RKO (cell line): ENCODE measurements at places on chromosomes 16 and 17.
A peak's percentile ranks its signal among the peaks of the same experiment; 100 is the strongest.

DNA sequence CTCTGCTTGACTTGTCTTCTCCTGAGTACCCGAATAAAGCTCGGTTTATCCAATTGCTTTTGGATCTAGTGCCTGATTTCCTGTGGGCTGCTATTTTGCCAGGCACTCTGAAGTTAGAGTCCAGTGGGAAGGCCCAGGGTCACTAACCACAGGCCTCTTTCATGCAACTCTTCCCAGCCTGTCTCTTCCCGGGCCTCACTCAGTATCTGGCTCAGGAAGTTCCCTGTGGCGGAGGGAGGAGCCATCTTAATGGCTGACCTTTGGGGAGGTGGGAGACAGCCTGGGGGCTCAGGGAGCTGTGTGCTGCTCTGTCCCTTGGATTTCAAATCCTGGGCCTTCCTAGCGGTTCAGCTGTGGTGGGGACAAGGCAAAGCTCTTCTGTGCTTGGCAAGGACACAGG lies 328.5 kb downstream of the SLC39A11 start:
- no peak for DNase-seq

DNA sequence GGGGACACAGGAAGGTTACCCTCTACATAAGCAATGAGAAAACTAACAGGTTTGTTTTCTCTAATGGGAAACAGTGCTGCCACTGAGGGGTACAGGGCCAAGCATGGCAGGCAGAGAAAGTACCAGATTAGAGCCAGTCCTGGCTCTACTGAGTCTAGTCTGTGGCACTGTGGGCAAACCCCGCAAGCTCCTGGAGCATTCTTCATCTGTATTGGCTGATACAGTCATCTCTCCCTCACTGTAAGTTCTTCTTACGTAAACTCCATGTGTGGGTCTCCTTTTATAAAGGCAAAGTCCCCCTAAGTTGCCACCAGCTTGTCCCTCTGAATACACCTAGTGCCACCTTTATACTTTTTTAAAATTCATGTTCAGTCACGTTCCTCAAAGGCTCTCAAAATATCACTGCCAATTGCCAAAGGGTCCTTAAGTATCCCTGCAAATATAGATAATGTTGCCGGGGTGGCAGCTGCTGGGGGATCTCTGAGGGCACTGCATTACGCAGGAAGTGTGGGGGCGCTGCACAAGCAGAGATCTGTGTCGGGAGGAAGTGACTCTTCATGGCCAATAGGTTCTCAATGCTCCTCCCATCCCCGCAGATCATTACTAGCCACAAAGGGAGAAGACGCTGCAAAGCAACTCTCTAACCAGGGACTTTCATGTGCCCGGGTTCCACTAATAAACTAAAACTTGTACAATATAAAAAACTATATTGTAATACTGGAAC lies 18.8 kb downstream of the XPO6 start:
- DNase-seq, result no peak

DNA sequence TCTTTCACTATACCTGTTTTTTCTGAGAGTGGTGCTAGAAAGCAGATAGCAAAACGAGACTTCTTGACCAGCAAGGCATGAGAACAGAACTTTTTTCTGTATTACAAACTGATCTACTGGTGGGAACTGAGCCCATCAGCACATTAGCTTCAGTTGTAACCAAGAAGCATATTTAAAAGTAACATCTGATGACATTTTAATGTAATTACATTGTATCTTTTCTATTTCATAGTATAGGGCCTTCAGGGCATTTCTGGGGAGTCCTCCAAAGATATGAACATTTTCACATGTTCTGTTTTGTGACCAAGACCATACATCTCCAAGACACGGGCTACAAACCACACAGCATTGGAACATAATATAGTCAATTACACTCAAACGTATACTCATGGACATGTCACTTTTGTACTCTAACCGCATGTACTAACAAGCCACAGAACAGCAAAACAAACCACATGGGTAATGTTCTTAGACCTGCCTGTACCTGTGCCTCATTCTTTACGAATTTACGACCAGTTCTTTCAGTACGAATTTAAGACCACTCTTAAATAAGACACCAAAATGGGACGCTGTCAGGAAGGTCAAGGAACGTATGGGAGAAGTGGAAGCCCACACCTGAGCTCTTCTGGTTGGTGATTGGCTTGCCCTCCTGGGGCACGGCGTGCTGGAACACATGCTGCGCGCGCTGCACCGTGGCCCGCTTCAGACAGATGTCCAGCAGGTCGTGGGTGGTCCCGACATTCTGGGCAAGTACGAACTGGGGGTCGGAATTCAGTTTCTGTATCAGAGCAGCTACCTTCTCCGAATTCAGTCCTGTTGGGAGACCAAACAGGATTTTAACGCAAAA lies 825 bp downstream of the BLMH start:
- DNase-seq, result peak; percentile 62

DNA sequence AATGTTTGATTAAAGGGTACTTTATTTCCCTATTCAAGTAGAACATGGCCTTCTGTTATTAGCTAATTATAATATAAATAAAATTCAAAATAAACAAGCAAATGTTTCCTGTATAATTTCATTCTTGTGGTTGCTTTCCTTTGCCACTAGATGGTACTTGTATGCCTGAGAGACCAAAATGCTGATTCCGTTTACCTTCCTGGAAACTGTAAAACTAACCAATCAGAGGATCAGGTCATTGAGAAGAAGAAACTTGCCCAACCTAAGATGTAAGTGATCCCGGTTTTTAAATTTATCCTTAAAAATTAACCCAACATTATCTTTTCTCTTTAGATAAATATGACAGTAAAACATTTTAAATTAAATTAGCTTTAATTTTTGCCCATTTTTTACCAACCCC lies 8.1 kb upstream of the ABCA5 start:
- DNase-seq, result peak; percentile 68

DNA sequence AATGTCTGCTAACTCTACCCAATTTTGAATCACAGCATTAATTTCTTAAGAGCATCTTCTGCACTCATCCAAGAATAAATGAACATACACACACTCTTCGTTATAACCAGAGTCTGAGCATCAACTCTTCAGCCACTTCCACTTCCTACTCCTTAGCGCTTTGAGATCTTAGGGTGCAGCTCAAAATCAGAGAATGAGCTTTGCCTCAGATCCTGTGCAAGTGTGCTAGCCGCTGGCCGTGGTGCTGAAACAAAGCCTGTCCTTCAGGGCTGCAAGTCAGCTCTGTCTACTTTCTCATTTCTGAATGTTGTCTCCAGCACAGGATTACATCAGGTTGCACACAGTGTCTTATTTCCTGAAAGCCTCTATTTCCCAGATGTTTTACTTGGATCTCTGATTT lies 165.4 kb downstream of the AIPL1 start:
- peak; percentile 66 for DNase-seq

GRCh38 chr17:550041-550398 lies 164.6 kb downstream of the VPS53 start:
- DNase-seq, result no peak

GRCh38 chr17:27511168-27511883 lies 55.1 kb downstream of the KSR1 start:
- no peak for DNase-seq

GRCh38 chr16:54342966-54343365 lies 56.4 kb upstream of the IRX3 start:
- DNase-seq, result no peak

DNA sequence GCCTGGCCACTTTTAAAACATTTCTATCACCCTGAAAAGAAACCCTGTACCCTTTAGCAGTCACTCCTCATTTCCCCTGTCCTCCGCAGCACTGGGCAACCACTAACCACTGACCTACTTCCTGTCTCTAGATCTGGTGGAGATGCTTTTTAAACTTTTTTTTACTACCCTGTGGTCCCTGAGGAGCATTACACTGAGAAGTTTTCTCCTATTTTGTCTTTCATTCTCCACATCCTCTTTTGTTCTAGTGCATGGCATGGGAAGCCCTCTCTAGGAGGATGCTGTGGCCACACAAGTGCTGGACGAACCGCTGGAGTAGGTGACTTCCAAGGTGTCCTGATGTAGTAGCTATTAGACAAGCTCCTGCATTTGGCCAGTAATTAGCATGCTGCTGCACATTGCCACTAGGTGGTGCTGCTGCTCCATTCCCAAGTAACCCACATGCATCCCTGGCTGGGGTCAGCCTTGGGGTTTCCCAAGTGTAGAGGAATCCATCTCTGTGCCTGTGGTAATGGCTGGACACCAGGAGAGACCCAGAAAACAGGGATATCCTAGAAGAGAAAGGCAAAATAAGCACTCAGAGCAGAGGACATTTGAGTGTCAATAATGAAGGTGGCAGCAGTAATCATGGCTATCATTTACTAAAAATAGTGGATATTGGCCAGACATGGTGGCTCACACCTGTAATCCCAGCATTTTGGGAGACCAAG lies 143.8 kb upstream of the CRHR1 start:
- peak; percentile 68 for DNase-seq

DNA sequence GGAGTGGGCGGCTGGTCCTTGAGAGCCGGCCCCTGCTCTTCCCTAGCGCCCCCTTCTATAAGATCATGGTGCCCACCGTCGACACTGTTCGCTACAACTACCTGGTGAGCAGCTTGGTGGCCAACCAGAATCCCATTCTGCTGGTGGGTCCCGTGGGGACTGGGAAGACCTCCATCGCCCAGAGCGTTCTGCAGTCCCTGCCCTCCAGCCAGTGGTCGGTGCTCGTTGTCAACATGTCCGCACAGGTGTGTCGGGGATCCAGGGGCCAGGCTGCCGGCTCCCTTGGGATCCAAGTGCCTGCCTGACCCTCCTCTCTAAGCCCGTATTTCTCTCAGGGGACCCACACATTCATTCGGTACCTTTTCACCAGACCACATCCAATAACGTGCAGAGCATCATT lies 41.4 kb upstream of the KDM6B start:
- no peak for DNase-seq
